Muscle of leg (tissue), 16 donors: ENCODE measurements at places on chromosomes 6 and 20.

DNA sequence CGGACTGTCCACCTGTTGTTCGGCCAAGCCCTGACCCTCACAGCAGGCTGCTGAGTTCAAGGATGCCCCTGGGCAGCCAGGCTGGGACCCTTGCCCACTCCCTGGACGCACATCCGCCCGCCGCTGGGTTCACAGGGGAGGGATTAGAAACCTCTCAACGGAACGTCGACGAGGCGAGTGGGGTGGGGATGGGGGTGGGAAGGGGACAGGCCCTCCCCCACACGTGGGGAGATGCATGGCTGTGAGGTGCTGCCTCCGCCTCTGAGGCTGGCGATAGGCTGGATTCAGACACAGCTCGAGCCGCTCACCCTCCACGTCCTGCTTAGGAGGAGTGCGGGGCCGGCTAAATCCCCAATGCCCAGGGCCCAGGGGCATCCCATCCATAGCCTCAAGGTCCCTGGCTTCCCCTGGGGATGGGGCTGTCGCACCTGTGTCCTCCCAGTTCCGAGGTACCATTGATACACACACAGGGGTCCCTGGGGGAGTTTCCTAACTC is 90.6 kb upstream of the BHLHE23 start:
- no peaks in the 10 kb centered on the region for H3K36me3 ChIP-seq
- peaks cover 41% of the 10 kb centered on the region for H3K27me3 ChIP-seq
- H3K27ac ChIP-seq = no peak overlapping the region
- no peak overlapping the region for H3K4me3 ChIP-seq
- no peak for DNase-seq

DNA sequence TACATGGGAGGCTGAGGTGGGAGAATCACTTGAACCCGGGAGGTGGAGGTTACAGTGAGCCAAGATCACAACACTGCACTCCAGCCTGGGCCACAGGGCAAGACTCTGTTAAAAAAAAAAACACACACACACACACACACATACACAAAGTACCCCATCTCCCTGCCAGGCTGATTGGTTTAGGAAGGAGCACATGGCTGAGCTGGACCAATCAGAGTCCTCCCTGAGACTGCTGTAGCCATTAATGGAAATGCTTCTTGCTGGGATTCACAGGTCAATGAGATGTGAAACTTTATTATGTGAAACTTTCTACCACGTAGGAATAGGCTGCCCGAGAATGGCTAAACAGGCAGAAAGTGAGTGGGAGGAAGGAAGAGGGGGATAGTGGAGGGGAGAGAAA is 2.9 kb downstream of the TREM1 start:
- H3K27me3 ChIP-seq = peaks cover 14% of the 10 kb centered on the region
- H3K27ac ChIP-seq = no peak overlapping the region
- DNase-seq = no peak

DNA sequence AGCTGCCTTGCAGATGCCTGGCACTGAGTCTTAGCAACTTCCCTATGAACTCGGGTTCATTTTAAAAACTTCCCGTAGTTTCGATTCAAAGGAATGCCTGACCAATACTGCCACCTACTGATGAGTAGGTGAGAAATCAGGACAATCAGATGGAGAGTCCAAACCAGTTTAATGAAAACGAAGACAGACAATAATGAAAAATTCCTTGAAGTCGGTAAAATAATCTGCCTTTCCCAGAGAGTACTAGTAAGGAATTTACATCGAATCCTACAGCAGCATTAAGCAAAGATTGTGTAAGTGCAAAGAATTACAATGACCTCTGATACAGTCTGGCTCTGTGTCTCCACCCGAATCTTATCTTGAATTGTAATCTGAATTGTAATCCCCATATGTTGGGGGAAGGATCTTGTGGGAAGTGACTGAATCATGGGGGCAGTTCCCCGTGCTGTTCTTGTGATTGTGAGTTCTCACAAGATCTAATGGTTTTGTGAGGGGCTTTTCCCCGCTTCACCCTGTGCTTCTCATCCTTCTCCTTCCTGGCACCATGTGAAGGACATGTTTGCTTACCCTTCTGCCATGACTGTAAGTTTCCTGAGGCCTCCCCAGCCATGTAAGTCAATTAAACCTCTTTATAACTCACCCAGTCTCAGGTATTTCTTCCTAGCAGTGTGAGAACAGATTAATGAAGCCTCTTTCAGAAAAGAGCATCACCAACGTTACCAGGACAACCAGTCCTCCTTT is 134.4 kb downstream of the ARHGAP18 start:
- DNase-seq = peak; percentile 66
- H3K27ac ChIP-seq = no peak overlapping the region
- H3K4me3 ChIP-seq = peak overlapping the region; percentile 18
- H3K4me1 ChIP-seq = no peaks in the 10 kb centered on the region
- no peaks in the 10 kb centered on the region for H3K27me3 ChIP-seq

- no peaks in the 10 kb centered on the region for H3K4me1 ChIP-seq
- no peak for DNase-seq
- no peaks in the 10 kb centered on the region for H3K27me3 ChIP-seq
- H3K36me3 ChIP-seq = no peaks in the 10 kb centered on the region
Observed at GRCh38 chr6:151959086-151959485, 151.6 kb downstream of the ESR1 start.

GRCh38 chr6:72825315-72825911 is 203.5 kb downstream of the KCNQ5 start:
- DNase-seq = no peak
- H3K27ac ChIP-seq = no peak overlapping the region
- H3K27me3 ChIP-seq = no peaks in the 10 kb centered on the region
- H3K4me3 ChIP-seq = no peak overlapping the region

GRCh38 chr6:135113860-135114259 is 59.2 kb upstream of the HBS1L start:
- H3K27me3 ChIP-seq = no peaks in the 10 kb centered on the region
- H3K36me3 ChIP-seq = no peaks in the 10 kb centered on the region
- H3K27ac ChIP-seq = no peak overlapping the region
- H3K4me3 ChIP-seq = no peak overlapping the region

- no peaks in the 10 kb centered on the region for H3K27me3 ChIP-seq
- peaks cover 5% of the 10 kb centered on the region for H3K36me3 ChIP-seq
- no peak overlapping the region for H3K27ac ChIP-seq
- H3K4me3 ChIP-seq = no peak overlapping the region
- peaks cover 22% of the 10 kb centered on the region for H3K4me1 ChIP-seq
Observed at GRCh38 chr6:170308761-170309160, 2.2 kb downstream of the FAM120B start.

DNA sequence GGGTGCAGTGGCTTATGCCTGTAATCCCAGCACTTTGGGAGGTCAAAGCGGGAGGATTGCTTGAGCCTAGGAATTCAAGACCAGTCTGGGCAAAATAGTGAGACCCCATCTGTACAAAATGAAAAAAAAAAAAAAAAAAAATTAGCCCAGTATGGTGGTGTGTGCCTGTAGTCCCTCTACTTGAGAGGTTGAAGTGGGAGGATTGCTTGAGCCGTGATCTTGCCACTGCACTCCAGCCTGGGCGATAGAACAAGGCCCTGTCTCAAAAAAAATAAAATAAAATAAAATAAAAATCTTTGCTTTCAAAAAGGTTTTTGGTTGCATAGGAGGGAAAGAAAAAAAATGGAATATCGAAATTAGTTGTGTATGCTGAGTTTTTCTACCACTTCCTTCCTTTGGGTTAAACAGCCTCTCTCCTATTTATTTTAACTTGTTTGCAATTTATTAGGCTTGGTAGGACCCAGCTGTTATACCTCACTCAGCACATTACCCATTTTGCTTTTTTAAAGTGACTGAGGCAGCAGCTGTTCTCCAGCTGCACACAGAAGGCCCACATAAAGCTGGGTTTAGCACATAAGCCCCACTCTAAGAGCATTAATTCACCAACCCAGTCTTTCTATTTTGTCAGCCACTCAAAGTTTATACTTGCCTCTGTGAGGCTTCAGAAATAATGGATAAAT is 152.3 kb downstream of the ZFAND3 start:
- H3K27ac ChIP-seq = no peak overlapping the region
- DNase-seq = peak; percentile 64
- H3K27me3 ChIP-seq = no peaks in the 10 kb centered on the region
- no peak overlapping the region for H3K4me3 ChIP-seq

DNA sequence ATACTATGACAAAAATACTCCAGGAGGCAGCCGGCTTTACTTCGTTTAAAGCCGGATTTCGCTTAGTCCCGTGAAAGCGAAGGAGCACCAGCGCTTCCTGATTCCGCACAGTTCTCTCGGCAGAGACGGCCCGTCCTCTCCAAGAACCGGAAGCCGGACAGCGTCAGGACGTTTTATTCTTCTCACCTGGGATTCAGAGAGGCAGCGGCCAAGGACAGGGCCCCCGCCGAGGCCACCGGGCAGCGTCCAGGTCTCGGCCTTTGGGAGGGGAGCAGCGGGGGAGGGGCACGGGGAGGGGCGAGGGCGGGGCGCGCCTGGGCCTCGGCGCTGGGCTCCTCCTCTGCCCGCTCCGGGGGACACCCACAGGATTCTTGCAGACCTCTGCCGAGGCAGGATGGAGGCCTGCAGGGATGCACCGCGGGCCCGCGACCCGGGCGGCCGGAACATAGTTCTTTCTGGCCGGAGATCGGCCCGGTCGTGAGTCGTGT is 2.8 kb upstream of the DIDO1 start:
- peaks cover under 1% of the 10 kb centered on the region for H3K36me3 ChIP-seq
- H3K27me3 ChIP-seq = no peaks in the 10 kb centered on the region
- DNase-seq = peak; percentile 79
- H3K4me3 ChIP-seq = peak overlapping the region; percentile 40

DNA sequence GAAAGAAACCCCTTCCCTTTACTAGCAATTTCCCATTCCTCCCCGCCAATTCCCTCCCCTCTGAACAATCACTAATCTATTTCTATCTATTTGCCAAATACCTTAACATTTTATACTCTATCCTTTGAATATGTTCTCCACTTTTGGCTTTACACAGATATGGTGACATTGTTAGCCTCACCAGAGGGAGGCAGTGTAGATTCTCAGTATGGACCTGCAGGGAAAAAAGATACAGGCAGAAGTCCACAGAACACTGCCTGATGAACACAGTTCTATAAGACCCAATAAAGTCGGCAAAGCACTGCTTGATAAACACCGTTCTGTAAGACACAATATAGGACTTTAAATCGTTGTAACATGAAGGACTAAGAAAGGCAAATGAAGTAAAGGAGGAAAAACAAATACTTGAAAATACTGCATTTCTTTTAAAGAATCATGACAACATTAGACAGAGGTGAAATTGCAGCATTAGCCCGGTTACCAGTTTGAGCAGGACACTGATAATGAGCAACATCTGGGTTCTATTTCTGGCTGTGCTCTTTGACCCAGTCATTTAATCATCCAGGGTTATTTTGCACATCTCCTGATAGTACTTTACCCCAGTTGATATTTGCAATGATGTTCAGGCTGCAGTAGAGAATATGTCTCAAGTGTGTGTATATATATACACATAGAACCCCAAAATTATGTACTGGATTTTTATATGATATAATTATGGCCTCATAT is 296.8 kb downstream of the UTRN start:
- no peak overlapping the region for H3K4me3 ChIP-seq
- H3K27me3 ChIP-seq = no peaks in the 10 kb centered on the region
- H3K27ac ChIP-seq = no peak overlapping the region
- peaks cover 5% of the 10 kb centered on the region for H3K4me1 ChIP-seq
- DNase-seq = peak; percentile 32

DNA sequence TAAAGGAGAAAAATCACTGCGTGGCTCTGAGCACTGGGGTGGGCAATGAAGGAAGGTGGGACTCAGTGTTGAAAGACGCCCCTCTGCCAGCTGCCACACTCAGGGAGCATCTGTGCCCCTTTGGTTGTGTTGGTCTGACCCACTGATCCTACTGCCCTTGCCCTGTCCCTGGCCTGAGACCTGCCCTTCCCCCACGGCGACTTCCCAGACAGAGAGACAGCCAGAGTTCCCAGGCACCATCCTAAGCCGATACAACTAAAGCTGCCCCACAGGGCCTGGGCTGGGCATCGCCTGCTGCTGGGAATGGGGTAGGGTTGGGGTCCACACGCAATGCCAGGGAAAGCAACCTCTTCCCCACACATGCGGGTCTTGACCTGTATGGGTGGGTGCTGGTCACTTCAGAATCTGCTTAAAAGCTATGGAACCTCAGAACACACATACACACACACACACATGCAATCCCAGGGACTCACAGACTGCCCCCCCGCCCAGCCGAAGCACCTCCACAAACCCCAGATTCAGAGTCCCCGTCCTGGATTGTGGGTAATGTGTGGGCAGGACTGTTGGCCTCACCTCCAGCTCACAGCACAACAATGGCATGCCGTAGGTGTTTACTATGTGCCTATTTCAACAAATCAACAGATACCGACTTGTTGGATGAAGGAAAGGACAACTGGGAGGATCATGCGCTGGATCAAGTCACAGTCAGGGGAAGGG is 10.9 kb upstream of the SPDEF start:
- H3K4me3 ChIP-seq = no peak overlapping the region
- DNase-seq = no peak
- no peaks in the 10 kb centered on the region for H3K36me3 ChIP-seq
- H3K27ac ChIP-seq = no peak overlapping the region
- H3K4me1 ChIP-seq = peaks cover 4% of the 10 kb centered on the region

DNA sequence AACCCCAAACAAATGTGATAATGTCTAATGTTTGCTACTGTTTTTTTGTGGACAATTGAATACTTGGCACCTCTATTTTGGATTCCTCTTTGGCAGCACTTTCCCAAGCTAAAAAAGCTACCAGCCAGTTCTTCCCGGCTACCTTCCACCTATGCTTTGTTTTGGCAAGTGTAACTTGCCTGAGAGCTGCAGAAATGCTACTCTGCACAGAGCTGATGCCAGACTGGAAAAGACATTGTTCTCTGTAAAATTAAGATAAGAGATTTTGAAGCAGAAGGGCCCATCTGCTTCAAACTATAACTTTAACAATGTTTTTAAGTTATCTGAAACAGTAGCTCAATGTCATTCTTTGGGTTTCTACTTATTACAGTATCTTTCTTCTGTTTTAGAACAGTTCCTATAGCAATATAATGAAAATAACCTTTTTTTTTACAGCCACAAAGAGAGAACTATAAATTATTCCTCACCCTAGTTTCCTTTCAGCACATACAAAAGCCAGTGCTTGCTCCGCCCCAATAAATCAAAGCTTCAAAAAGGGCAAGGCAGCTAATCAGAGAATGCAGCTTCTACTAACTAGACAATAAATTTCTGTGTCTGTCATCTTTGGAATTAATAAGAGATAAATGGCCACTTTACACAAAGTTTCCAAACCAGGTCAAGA is 183.1 kb downstream of the UBE3D start:
- no peak overlapping the region for H3K27ac ChIP-seq
- no peaks in the 10 kb centered on the region for H3K4me1 ChIP-seq
- DNase-seq = peak; percentile 22
- no peaks in the 10 kb centered on the region for H3K36me3 ChIP-seq
- H3K27me3 ChIP-seq = no peaks in the 10 kb centered on the region
- no peak overlapping the region for H3K4me3 ChIP-seq
